Esophagus squamous epithelium (tissue), 5 donors: ENCODE measurements at places on chromosomes 7 and 10. TPM values are rescaled to one million over a fixed set of nuclear protein-coding genes. Genes with fewer than 3 reads are reported as not detected.

DNA sequence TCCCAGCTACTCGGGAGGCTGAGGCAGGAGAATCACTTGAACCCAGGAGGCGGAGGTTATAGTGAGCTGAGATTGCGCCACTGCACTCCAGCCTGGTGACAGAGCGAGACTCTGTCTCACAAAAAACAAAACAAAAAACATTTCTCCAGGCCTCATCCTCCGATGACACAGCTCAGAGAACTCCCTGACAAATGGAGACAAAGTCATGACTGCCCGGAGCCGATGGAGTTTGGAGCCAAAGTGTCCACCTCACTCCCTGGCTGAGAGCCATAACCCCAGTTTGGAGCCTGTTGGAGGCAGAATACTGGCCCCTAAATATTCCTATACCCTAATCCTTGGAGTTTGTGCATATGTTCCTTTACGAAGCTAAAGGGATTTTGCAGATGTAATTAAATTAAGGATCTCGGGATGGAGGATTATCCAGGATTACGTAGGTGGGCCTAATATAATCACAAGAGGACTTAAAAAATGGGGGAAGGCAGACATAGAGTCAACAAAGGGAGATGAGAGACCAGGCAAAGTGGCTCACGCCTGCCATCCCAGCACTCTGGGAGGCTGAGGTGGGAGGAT, 22.7 kb downstream of the SSC4D start:
- H3K27me3 ChIP-seq = no peaks in the 10 kb centered on the region
- DNase-seq = no peak
- no peak overlapping the region for H3K27ac ChIP-seq
- H3K4me1 ChIP-seq = peaks cover 10% of the 10 kb centered on the region
- no peaks in the 10 kb centered on the region for H3K36me3 ChIP-seq

GRCh38 chr7:159140170-159140910, 4.3 kb downstream of the VIPR2 start:
- H3K27me3 ChIP-seq = no peaks in the 10 kb centered on the region
- H3K27ac ChIP-seq = no peak overlapping the region
- DNase-seq = no peak
- H3K36me3 ChIP-seq = no peaks in the 10 kb centered on the region

- no peak for DNase-seq
- H3K4me1 ChIP-seq = no peaks in the 10 kb centered on the region
- no peak overlapping the region for H3K4me3 ChIP-seq
- no peaks in the 10 kb centered on the region for H3K36me3 ChIP-seq
These were observed 320.5 kb downstream of the DGKB start for GRCh38 chr7:14582010-14582409.

- no peak overlapping the region for H3K27ac ChIP-seq
- no peaks in the 10 kb centered on the region for H3K36me3 ChIP-seq
- no peak for DNase-seq
- peaks cover 10% of the 10 kb centered on the region for H3K4me1 ChIP-seq
- H3K4me3 ChIP-seq = no peak overlapping the region
- no peaks in the 10 kb centered on the region for H3K27me3 ChIP-seq
These were observed 47.7 kb downstream of the LYZL2 start for GRCh38 chr10:30581779-30582380.

DNA sequence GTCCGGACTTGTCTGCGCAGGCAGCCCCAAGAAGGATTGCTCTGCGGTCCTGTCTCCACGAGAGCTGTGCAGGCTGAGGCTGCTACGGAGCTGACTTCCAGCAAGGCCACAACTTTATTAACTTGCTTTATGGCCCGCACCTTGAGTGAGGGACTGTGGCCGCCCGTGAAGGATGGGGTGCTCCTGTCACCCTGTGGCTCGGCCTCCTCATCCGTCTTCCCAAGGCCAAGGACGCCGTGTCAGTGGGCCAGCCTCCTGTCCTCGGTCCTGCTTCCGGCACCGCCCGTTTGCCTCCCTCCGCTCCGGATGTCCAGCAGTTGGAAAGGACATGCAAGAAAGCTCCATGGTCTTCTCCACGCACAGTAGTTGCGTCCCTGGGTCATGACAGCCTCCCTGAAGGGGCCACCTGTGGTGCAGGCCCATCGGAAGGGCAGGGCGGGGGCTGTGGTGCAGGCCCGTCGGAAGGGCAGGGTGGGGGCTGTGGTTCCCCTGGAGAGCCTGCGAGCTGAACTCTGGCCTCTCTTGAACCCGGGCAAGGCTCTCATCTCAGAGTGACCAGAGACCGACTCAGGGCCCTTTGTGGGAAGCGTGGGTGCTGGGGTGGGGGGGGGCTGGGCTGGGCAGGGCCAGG, 87.1 kb downstream of the NKX6-2 start:
- H3K27ac ChIP-seq = no peak overlapping the region
- H3K4me1 ChIP-seq = peaks cover 19% of the 10 kb centered on the region
- H3K36me3 ChIP-seq = no peaks in the 10 kb centered on the region
- DNase-seq = no peak

DNA sequence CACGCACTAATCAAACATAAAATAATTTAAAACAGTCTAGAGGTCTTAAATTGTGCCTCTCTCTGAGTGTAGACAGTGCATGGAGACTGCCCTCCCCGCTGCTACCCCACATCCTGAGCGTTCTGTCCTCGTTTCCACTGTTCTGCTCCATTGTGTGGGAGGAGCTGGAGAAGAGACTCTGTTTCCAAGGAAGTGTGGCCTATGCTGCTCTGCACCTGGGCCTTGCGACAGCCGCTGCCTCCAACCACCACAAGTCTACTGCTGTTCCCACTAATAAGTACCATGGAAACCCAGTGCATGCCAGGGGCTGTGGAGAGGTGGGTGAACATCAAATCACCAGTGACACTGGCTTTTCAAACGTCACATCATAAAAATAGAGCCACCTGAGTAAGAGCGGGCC, 19.6 kb downstream of the NRG3 start:
- no peaks in the 10 kb centered on the region for H3K4me1 ChIP-seq
- H3K4me3 ChIP-seq = no peak overlapping the region
- H3K27ac ChIP-seq = no peak overlapping the region
- H3K36me3 ChIP-seq = no peaks in the 10 kb centered on the region
- H3K27me3 ChIP-seq = no peaks in the 10 kb centered on the region

NUB1 gene
- total RNA-seq = 16.8 TPM
